ENCODE measurements at places on chromosomes 7 and 10. TPM values are rescaled to one million over a fixed set of nuclear protein-coding genes. Genes with fewer than 3 reads are reported as not detected.
A peak's percentile ranks its signal among the peaks of the same experiment; 100 is the strongest.

DNA sequence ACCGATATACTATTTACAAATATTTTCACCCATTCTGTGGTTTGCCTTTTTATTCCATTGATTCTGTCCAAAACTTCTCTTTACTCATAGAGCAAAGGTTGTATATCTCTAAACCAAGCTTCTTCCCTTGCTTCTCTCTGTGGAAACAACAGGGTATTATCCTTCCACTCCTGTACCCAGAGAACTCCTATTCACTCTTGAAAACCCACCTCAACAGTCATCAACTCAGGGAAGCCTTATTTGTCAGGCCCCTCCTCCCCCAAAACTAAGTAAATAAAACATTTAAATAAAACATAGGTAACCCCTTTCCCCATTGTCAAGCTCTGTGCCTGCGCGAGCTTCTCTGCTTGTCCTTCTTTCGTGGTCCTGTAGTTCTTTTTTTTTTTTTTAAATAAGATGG is 44.6 kb downstream of the GTF2IRD1 start:
- no peak overlapping the region for H3K4me3 ChIP-seq
- peaks cover 3% of the 10 kb centered on the region for H3K36me3 ChIP-seq
- H3K27ac ChIP-seq, result no peak overlapping the region
- H3K27me3 ChIP-seq, result no peaks in the 10 kb centered on the region

- no peaks in the 10 kb centered on the region for H3K27me3 ChIP-seq
- DNase-seq, result no peak
- peak overlapping the region; percentile 39 for H3K27ac ChIP-seq
- no peak overlapping the region for H3K4me3 ChIP-seq
- no peaks in the 10 kb centered on the region for H3K36me3 ChIP-seq
Observed at GRCh38 chr7:135447748-135448147, 62.2 kb downstream of the CNOT4 start.

- no peaks in the 10 kb centered on the region for H3K36me3 ChIP-seq
- H3K4me1 ChIP-seq, result no peaks in the 10 kb centered on the region
- no peak overlapping the region for H3K4me3 ChIP-seq
- DNase-seq, result no peak
- H3K27ac ChIP-seq, result no peak overlapping the region
Observed at GRCh38 chr10:58435297-58435985, 50.2 kb downstream of the TFAM start.

DNA sequence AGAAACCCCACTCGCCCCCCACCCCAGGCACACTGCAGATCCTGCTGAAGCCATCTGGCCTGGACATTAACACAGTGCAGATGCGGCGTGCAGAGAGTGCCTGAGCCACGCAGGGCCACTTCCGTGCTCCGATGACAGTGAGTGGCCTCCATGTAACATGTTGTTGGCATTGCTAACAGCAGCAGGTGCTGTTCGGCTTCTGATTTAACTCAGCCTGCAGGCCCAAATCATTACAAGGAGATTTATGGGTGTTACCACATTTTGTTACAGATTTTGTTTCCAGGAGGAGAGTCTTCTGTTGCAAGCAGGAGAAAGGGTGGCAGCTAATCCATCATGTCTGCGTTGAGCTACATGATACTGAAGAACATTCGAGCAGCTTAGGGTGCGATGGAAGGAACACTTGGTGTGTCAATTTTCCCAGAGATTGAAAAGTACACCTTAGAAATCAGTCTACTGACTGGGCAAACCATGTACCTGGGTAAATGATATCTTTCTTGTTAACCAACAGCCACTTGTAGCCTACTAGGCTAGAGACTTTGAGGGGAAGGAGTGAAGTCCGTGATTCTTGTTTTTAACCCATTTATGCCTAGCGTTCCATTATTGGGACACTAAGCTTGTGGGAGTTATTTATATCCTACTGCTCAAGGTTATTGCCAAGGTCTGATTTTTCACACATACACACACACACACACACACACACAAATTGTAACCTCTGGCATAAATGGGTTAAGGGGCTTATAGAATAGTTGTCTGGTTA is 90.0 kb downstream of the JCAD start:
- no peak overlapping the region for H3K4me3 ChIP-seq
- no peaks in the 10 kb centered on the region for H3K4me1 ChIP-seq
- no peak for DNase-seq
- no peaks in the 10 kb centered on the region for H3K27me3 ChIP-seq
- no peaks in the 10 kb centered on the region for H3K36me3 ChIP-seq

DNA sequence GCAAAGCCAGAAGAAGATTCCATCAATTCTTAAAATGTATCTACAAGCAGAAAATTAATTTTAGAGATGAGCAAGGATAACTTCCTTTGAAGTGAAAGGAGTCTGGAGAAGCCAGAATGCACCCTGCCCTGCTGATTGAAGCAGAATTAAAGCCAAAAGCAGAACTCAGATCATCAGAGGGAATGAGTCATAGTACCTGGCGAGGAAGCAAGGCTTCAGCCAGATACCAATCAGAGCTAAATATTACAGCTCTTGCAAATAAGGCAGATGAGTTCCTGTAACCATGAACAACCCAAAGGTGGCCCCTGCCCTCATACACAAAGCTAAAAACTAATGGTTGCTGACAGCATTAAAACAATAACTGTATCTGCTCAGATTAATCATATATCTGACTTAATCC is 10.4 kb downstream of the HTR7 start:
- no peak for DNase-seq
- H3K4me1 ChIP-seq, result no peaks in the 10 kb centered on the region
- H3K4me3 ChIP-seq, result no peak overlapping the region
- H3K36me3 ChIP-seq, result peaks cover 6% of the 10 kb centered on the region
- no peak overlapping the region for H3K27ac ChIP-seq
- H3K27me3 ChIP-seq, result peaks cover 6% of the 10 kb centered on the region

DNA sequence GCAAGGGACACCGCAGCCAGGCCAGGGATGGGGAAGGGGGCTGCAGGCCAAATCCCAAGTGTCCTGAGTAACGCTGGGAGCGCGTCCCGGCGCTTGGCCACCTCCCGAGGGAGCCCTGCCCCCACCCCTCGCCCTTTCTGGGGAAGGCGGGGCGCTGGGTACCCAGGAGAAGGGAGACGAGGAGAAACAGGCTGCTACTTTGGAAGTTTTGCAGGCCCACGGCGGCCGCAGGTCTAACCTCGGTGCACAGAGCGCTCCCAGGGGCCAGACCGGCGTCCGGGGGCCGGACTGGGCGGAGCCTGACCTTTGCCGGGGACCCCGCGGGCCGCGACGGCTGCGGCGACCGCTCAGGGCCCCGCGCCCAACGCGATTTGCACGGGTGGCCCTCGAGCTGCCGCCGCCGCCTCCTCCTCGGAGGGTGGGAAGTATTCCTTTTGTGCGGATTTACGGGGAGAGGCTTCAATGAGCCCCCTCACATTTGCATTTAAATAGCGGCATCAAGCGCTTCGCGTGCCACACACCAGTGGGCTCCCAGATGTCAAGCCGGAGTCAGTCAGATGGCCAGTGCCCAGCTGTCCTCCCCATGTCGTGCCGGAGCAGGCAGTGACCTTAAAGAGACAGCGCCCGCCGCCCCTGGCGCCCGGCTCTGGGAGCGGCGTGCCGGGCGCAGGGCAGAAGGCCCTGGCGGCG is 3.0 kb upstream of the EBF3 start:
- H3K27ac ChIP-seq, result no peak overlapping the region
- no peak for DNase-seq
- H3K27me3 ChIP-seq, result peaks cover 70% of the 10 kb centered on the region
- H3K4me1 ChIP-seq, result peaks cover 18% of the 10 kb centered on the region

DNA sequence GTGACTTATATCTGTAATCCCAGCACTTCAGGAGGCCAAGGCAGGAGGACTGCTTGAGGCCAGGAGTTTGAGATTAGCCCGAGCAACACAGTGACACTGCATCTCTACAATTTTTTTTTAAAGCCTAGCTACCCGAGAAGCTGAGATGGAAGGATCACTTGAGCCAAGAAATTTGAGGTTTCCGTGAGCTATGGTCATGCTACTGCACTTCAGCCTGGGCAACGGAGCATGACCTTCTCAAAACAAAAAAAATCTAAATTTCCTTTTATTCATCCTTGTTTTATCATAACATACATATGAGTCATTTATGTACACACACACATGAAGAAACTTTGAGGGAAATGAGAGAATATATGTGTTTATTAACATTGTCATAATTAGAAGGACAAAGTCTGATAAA is 277.5 kb upstream of the MAGI2 start:
- no peaks in the 10 kb centered on the region for H3K36me3 ChIP-seq
- H3K27ac ChIP-seq, result no peak overlapping the region
- no peak overlapping the region for H3K4me3 ChIP-seq
- no peaks in the 10 kb centered on the region for H3K4me1 ChIP-seq
- no peak for DNase-seq
- no peaks in the 10 kb centered on the region for H3K27me3 ChIP-seq

The SMO gene
- total RNA-seq, result 104 TPM
